ENCODE measurements at places on chromosomes 11 and 22.

GRCh38 chr11:2474059-2474901 is 29.5 kb downstream of the KCNQ1 start:
- DNase-seq = no peak

GRCh38 chr11:27933992-27934829 is 173.7 kb downstream of the KIF18A start:
- no peak for DNase-seq

DNA sequence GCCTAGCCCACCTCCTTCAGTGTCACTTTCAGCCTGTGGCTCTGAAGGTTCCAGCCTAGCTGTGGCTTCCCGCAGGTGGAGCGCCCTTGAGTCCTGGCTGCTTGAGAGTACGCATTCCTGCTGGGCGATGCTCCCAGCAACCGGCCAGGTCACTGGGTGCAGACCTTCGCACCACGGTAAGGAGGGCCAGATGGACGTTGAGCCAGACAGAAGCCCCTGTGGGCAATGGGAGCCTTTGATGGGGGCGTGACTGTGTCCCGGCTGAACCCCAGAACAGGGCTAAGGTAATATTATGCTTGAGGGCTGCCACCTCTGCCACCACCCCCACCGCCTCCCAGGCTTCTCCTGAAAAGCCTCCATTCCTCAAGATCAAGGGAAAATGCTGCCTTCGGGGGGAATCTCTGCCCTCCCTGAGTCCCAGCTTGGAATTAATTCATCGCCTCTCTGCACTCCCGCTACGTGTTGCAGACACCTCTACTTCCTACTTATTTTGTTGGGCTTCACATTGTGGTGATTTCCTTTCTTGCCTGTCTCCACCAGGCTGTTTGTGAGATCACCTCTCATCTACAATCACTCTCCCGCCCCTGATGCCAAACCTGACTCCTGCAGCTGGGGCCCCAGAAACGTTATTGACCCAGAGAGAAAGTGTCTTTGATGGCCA is 144.9 kb upstream of the NECTIN1 start:
- DNase-seq = no peak

DNA sequence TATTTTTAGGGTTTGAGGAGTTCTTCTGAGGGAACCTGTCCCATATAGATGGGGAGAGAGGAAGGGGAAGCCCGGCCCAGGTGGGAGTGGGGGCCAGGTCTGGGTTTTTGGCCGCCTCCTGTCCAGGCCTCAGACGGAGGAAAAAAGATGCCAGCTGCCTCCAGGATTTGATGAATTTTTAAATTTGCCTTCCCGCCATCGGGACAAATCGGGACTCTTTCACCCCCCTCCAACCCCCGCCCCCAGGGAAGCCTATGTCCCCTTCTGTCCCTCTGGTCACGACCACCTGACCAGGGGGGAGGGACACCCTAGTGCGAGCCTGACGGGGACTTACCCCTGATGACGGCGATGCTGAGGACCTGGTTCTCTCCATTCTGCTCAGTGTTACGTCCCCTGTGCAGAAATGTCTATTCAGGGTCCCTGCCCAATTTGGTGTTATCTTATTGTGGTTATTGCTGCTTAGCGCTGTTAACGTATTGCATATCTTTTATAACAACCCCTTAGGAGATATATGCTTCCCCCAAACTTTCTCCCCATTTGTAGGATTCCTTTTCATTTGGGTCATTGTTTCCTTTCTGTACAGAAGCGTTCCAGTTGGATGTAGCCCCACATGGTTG is 115.9 kb upstream of the GRK3 start:
- DNase-seq = no peak

Measured in CD4-positive, alpha-beta T cell treated with Interleukin-15 for 4 hours (primary cell).